ENCODE measurements at places on chromosomes 2 and 18. TPM values are rescaled to one million over a fixed set of nuclear protein-coding genes. Genes with fewer than 3 reads are reported as not detected.

GNAL gene
- total RNA-seq = 0.30 TPM

ITGA4 gene
- 63.3 TPM for total RNA-seq

RGPD4 gene
- total RNA-seq = not detected

TMEM163 gene
- 1.3 TPM for total RNA-seq

HNRNPLL gene
- 122 TPM for total RNA-seq

ANKRD30B gene
- total RNA-seq = not detected

IL1R1 gene
- total RNA-seq = 68.1 TPM

LONRF2 gene
- total RNA-seq = 0.16 TPM

Measured in activated T-helper 17 cell treated with anti-CD3 and anti-CD28 coated beads, Interleukin-2, amount 50 U/mL, for 72 hours (primary cell).